ENCODE measurements at places on chromosomes 16 and 17. TPM values are rescaled to one million over a fixed set of nuclear protein-coding genes. Genes with fewer than 3 reads are reported as not detected.

Gene SOX8
- 0.78 TPM for total RNA-seq

Gene TAC4
- total RNA-seq: not detected

Gene FNDC8
- not detected for total RNA-seq

Gene SEPTIN12
- total RNA-seq: not detected
